ENCODE measurements at places on chromosomes 7 and 10. TPM values are rescaled to one million over a fixed set of nuclear protein-coding genes. Genes with fewer than 3 reads are reported as not detected.

Gene ADAM12
- 0.35 TPM for total RNA-seq

Gene CYP26C1
- total RNA-seq: 0.42 TPM

- H3K36me3 ChIP-seq: no peaks in the 10 kb centered on the region
- no peak overlapping the region for H3K4me3 ChIP-seq
- no peaks in the 10 kb centered on the region for H3K4me1 ChIP-seq
These were observed 19.8 kb upstream of the GJD4 start for GRCh38 chr10:35585356-35585755.

DNA sequence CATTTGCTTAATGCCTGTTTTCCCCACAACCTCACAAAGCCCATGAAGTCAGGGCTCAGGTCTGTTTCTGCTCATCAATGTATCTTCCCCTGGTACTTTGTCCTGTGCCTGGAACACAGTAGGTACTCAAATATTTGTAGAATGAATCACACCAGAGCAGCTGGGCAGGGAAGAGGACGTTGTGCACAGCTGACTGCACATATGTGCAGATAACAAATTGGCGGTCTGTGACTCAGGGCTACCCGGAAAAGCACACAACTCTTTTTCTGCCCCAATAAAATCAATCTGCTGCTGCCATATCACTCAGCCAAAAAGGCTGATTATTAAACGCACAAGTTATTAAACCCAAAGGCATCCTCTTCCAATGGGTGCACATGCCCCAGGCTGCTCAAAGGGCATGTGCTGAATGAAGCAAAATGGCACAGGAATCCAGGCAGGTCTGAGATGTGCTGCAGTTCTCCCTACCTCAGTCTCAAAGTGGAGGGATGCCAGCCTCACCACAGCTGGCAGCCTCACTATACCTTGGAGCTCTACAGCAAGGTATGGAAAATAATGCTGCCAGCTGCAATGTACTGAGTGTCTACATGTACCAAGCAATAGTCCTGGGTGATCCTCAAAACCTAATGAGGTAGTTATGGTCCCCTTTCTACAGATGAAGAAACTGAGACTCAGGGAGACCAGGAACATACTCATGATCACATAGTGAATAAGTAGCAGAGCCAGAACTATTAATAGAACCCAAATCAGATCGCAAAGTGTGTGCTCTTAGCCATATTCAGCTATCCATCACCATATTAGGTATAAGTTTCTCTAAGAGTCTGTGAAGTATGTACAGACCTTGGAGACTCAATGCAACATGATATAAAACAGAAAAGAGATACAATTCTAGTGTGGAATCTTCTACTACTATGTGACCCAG, 43.4 kb downstream of the SORBS1 start:
- peaks cover 8% of the 10 kb centered on the region for H3K4me1 ChIP-seq
- no peak for DNase-seq
- H3K4me3 ChIP-seq: no peak overlapping the region
- no peaks in the 10 kb centered on the region for H3K27me3 ChIP-seq
- no peak overlapping the region for H3K27ac ChIP-seq

- no peaks in the 10 kb centered on the region for H3K36me3 ChIP-seq
- H3K27me3 ChIP-seq: peaks cover 98% of the 10 kb centered on the region
- no peak overlapping the region for H3K27ac ChIP-seq
- H3K4me1 ChIP-seq: 0 out of 2 replicates have a peak, but pooled peaks cover 2% of the 10 kb centered on the region
- H3K4me3 ChIP-seq: no peak overlapping the region
- no peak for DNase-seq
These were observed 1.9 kb downstream of the DLX5 start for GRCh38 chr7:97022491-97023306.

All from H9 (cell line).